Stimulated activated CD4-positive, alpha-beta T cell treated with anti-CD3 and anti-CD28 coated beads, Interleukin-2, amount 100 ng/mL, for 4 hours (primary cell): ENCODE measurements at places on chromosomes 1 and 21.

GRCh38 chr1:236103646-236104218 is 38.6 kb upstream of the GPR137B start:
- DNase-seq, result peak; percentile 43

DNA sequence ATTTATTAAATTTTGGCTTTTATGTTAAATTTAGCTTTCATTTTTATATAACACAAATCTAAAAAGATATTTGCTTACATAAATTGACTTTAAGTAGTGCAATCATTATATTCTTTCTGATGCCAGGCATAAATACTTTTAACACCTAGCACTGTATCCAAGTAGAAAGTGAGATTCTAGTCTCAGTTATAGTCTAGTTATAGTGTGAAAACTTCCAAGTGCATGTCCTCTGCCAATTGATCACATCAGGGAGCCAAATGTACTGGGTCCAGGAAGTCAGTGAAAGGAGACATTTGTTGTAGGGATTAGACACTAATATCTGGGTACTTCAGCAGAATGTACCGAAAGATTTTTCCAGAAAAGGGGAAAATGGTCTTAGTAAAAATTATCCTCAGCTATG is 290.7 kb upstream of the ZRANB2 start:
- no peak for DNase-seq

GRCh38 chr1:15882665-15883064 is 35.2 kb downstream of the SPEN start:
- DNase-seq, result no peak

- no peak for DNase-seq
Measured at GRCh38 chr1:67170751-67171573, 4.7 kb downstream of the IL23R start.

DNA sequence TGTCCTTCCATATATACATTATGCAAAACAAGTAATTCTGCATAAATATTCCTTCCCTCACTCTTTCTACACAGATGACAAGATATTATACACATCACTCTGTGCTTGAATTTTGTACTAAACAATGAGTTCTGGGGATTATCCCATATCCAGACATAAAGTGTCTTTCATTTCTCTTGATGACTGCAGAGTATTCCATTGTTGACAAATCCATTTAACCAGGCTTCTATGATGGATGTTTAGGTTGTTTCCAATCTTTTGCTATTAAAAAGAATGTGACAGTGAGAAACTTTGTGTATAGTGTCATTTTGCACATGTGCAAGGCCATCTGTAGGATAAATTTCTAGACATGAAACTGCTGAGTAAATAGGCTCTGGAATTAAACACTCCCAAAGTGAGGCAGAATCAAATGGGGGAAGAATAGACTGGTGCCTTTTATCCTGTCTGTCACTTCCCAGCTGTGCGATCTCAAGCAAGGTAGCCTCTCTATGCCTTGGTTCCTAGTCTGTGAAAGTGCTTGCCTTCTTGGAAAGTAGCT is 29.9 kb upstream of the ATP2B4 start:
- DNase-seq, result no peak

DNA sequence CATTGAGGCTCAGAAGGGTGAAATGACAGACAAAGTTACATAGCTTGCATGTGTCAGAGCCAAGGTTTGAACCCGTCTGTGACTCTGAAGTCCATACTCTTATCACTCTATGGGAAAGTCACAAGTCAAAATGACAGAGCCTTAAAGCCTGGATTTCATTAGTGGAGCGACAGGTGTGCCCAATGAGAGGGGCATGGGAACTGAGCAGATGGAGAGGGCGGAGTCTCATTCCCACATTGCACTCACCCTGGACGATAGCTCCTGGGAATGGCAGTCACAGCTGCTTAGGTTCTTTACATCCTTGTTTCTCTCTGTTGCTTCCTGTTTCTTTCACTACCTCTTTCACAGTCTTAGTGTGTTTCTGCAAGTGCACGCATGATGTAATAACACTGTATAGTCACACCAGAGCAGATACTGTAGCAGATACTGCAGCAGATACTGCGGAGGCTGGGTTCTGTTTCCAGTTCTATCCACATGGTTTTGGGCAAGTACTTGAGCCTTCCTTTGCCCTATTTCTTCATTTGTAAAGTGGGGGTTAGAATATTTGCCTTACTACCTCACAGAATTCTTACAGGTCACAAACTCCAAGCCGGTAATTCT is 127.2 kb downstream of the ZSCAN20 start:
- DNase-seq, result no peak

DNA sequence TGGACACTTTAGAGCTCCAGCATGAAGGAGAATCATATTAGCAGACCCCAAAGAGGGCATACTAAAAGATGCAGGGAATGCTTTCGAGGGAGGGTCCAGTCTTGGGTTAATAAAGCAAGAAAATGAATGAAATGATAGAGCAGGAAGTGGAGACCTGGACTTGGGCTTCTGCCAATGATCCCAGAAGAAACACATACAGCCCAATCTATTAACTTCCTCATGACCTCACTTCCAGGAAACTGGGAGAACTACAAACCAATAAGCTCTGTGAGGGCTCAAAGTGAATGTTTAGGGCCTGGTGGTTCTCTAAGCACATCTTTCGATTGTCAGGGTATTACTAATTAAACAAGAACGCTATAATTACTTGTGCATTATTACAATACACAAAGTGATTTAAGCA is 53.6 kb upstream of the SSX2IP start:
- DNase-seq, result no peak

- DNase-seq, result no peak
Measured at GRCh38 chr1:213122514-213122929, 71.5 kb downstream of the RPS6KC1 start.

DNA sequence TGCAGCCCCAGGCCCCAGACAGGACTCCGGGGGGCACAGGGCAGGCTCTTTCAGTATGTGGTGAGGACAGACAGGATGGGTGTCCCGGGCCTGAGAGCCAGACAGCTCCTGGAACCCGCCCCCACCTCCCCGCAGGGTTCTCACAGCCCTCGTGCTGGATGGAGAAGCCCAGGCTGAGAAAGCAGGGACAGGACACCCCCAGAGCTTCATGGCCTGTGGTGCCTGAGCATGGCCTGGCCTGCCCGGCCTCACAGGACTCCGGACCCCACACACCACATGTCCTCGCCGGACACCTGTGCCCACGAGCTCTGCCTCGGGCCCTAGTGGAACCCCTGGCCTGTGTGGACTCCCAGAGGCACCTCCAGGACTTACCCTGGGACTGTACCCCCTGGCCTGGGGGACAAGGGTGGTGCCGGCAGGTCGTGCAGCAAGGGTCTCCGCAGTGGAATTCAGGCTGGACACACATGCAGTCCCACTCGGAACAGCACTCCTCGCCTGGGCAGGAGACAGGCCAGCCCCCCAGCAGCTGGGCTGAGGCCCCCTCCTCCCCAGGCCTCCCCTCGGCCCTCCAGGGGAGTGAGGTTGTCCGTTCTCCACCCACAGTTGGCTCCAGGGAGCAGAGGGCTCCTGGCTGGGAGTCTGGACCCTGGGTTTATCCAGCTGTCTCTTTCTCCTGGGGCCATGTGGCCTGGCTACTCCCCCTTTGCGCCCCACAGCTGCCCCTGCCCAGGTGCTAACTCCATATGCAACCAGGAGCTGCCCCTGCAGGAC is 1.2 kb downstream of the TNFRSF18 start:
- no peak for DNase-seq

DNA sequence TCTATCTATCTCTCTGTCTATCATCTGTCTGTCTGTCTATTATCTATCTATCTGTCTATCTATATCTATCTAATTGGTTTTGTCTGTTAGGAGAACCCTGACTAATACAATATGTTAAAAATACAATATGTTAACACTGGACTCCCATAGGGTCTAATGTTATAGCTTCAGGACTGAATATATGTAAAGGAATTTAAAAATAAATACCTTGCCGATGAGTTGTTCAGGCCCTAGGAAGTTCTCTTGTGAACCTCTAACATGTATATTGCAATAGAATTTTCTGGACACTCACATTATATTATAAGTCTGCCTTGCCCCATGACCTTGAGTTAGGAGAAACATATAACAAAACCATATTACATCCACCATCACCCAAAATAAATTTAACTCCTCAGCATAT is 900.6 kb downstream of the NCAM2 start:
- no peak for DNase-seq

DNA sequence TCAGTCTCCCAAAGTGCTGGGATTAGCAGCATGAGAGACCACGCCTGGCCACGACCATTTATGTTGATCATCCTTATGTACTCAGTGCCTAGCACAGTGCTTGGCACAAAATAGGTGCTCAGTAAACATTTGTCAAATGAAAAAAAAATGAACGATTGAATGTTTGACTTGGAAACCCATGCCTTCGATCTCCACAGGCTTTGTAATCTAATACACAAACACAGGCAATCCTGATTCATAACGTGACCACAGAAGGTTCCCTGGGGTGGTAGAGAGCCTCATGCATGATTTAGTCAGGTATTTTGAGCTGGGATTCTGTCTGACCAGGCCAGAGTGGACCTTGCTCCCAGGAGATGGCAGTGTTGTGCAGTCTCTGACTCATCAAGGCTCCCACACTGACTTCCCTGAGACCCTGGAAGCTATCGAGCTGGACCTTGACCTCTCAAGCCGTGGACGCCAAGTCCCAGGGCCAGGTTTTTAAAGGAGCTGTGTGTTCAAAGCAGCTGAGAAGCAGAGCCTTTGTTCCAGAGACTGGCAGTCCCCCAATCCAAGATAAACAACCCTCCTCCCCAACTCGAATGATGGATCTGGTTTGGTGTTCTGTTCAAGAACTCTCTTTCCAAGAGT is 81.1 kb downstream of the PGM1 start:
- DNase-seq, result no peak

DNA sequence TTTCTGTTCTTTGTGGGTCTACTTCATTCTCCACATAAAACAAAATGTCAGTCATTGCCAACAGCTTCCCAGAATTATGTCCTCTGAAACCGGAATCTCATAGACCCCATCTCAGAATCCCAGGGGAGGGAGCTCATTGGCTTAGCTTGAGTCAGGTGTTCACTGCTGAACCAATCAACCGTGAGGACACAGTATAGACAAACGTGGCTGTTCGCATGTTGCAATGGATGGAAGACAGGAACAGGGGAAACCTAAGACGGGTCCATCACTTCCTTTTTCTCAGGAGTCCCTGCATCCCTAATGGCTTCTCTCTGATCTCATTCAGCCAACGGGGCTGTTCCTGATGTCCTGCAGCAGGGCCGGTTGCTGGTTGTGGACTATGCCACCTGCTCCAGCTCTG is 9.1 kb downstream of the CELA2A start:
- DNase-seq, result no peak

DNA sequence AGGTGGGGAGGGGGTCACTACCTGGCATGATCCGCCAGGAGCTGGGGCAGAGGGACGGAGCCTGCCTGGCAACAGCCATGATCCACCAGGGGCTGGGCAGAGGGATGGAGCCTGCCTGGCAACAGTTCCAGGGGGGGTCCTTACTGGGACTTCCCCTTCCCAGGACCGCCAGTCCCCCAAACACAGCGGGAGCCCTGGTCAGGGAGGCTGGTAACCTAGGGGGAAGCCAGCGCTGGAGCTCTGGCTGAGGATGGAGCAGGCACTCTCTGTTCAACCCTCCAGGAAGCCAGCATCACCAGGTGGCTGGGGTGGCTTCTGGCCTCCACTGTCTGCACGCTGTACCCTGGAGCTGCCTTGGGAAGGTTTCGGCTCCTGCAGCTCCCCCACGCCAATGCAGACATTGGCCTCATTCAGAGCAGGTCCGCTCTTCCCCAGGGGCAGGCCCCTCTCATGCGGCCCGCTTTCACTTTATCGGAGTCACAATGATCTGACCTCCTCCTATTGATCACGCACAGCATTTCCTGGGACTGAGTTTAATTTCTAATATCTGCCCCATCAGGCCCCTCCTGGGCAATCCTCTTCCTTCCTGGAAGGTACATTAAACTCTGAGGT is 68.4 kb upstream of the ABCG1 start:
- DNase-seq, result no peak

DNA sequence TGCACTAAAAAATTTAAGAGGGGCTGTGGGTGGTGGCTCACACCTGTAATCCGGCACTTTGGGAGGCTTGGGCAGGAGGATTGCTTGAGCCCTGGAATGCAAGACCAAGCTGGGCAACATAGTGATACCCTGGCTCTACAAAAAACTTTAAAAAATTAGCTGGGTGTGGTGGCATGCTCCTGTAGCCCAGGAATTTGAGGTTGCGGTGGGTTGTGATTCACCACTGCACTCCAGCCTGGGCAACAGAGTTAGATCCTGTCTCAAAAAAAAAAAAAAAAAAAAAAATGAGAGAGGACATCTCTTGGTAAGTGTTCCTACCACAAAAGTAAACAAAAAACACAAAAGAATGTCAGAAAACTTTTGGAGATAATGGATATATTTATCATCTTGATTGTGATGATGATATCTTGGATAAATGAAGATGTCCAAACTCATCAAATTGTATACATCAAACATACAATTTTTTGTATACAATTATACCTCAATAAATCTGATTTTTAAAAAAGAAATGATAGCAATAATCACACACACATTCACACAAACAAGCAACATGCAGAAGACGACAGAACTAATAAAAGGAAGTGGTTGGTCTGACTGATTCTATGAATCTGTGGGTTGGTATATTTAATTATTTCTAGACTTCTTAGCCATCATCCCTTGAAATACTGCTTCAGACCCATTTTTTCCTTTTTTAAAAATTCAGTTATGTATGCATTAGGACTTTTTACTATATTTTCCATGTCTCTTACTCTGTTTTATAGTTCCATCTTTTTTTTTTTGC is 465.9 kb downstream of the PLA2G4A start:
- no peak for DNase-seq

- DNase-seq, result no peak
Measured at GRCh38 chr1:169877800-169878491, 15.8 kb downstream of the SCYL3 start.

GRCh38 chr21:27787046-27787445 is 820.2 kb upstream of the ADAMTS5 start:
- no peak for DNase-seq

- DNase-seq, result no peak
Measured at GRCh38 chr1:155678027-155678426, 10.5 kb downstream of the YY1AP1 start.

GRCh38 chr1:184595596-184595995 is 159.1 kb downstream of the EDEM3 start:
- no peak for DNase-seq

DNA sequence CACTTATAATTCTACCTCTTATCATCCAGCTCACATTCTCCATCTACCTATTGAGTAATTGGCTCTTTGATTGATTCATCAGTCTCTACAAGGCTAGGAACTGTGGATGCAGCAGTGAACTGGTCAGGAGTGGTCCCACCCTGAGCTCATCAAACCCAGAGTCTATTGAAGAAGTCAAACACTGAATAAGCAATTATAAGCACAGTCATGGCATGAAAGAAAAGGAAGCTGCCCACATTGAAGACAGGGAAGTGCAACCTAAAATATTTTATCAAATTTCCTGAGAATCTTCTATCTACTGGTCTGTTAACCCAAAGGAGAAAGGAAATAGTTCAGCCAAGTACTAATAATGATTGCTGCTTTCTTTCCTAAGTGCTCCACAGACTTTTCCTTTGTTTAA is 35.7 kb downstream of the ACP6 start:
- no peak for DNase-seq

GRCh38 chr1:5515501-5515900 is 476.7 kb downstream of the NPHP4 start:
- DNase-seq, result no peak
